ENCODE measurements at places on chromosomes 2 and 18.

DNA sequence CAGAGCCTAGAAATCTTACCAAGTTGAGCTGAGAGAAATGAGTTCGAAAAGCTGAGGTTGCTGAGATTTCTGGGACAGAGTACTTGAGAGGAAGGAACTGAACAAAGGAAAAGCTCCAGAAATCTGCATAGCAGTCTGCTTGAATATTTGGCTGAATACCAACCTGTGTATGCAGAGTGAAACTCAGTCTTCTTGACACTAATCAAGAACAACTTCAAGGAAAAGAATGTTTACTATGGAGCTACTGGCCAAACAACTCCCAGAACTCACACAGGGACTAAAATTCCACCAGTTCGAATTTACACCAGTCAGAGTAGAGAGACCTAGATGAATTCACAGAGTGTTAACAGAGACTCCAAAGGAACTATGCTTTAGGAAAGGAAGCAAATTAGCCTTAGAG lies 66.5 kb downstream of the USP37 start:
- DNase-seq: no peak

DNA sequence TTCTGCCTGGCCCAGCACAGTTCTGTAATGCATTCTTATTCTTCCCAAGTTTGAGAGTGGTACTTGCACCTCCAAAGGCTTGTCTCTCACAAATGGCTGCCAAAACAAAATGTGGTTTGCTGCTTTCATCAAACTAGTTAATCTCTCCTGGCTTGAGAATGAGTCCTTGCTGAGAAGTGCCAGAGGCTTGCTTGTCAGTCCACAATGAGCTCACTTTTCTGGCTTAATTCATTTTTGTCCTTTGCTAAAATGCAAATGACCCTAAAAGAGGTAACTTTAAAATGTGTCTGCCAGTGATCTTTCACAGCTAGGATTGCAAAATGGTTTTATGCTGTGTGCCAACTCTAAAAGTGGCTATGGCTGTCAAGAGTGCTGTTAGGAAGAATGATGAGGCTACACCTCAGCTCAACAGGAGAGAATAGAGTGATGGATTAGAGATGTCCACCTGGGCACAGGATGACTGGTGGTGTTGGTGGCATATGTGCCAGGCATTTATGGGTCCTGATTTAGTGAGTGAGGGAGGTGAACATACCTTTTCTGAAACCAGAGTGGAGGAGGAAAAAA lies 291.2 kb upstream of the HNMT start:
- DNase-seq: no peak

DNA sequence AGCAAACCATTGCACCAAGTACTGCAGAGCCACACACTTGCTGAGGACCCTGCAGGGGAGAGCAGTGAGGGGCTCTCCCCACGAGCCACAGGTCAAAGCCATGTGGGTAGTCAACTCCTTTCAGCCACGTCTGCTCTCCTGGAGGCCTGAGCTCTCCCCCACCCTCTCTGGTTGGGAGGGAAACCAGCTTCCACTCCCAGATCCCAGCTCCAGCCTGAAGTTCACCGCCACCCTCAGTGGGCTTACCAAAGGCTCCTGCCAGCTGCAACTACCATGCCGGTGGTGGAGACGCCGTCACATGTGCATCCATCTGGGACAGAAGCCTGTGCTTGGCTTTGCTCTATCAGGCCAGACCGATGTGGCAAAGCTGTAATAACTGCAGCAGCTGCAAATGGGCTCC lies 521.5 kb upstream of the RAB6C start:
- DNase-seq: no peak

GRCh38 chr18:32610176-32610575 lies 139.5 kb upstream of the GAREM1 start:
- no peak for DNase-seq

DNA sequence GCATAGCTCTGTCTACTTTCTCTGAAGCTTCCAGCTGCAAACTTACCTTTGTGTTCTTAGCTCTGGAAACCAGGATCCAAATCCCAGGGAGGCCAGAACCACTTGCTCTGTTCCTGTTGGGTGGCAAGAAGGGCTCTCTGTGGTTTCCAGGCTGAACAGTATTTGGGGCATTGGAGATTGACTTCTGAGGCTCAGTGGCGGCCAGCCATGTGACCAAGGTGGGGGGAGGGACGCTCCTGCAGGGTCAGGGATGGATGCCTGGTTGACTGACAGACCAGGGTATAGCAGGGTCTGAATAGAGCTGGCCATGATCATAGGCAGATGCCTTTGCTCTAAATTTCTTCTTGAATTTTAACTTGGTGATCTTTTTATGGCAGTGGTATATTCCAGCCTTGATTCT lies 15.1 kb downstream of the SLC4A5 start:
- DNase-seq: no peak

DNA sequence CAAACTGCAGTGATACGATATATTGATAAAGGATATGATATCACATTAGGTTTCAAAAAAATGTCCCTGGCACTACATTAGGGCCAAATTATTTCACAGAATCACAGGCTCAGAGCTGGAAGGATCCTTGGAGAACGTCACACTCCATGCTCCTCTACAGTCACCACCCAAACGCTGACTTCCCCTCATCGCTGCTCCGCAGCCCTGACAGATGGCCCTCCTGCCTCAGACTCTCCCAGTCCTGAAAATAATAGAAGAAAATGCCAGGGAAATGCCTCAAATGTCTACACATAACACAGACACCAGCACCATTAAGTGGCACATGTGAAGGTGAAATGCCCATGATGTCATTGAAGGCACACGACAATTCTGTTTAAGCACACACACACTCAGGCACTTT lies 72.0 kb downstream of the ZNF521 start:
- no peak for DNase-seq

DNA sequence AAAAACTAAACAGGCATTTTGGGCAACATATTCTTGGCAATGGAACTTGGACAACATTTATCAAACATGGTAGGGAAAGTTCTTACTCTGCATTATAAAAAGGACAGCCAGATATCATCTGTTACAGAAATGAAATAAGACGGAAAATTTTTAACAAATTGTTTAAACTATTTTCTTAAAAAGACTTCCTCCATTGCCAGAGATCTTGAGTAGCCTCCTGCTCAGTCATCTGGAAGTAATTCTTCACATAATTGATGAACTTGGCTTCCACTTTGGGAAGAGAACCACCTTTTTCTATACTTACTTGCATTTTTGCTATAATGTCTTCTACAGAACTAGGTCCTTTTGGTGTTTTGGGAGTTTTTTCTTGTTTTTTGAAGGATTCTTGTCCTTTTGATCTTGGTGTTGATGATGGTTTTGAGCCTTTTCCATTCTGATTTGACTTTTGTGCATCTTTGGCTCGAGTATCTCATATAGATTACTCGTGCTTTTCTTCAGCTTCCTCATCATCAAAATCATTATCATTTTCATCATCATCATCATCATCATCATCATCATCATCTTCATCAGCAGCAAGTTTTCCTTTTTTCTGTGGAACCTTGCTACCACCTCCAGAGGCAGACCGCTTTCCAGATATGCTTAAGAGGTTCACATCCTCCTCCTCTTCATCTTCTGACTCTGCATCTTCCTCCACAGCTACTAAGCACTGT lies 66.2 kb downstream of the CD28 start:
- DNase-seq: no peak

GRCh38 chr2:122077771-122078170 lies 322.3 kb downstream of the TSN start:
- DNase-seq: no peak

DNA sequence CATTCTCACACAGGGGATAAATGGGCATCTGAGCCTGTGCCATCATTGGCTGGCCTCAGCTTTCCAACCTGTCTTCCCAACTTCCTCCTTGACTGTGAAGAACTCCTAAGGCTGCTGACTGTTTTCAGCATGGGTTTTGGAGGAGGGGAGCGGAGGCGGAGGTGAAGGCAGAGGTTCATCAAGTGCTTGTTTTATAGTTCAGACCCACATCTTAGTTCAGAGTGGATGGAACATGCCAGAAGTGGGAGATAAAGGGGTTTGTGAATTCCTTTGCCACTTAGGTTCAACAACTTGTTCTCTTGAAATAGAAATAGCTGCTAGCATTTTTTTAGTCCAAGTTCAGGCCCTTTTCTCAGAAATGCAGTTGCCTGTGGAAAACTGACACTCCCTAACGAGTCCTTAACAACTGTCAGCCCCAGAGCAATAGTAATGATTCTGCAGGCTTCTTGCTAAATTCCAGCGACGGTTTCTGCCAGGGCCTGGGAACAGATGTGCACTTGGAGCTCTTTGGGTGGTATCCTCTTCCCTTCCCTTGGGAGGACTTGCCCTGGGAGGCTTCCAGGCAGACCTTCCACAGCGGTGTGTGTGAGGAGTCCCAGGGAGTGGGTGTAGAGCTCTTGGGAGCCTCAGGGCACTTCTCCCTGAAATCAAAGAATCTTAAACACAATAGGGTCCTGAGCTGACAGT lies 30.1 kb upstream of the ITGA6 start:
- no peak for DNase-seq

- DNase-seq: no peak
These were observed 128.8 kb upstream of the SESTD1 start for GRCh38 chr2:179393481-179393880.

- DNase-seq: no peak
These were observed 38.1 kb upstream of the NTSR2 start for GRCh38 chr2:11708106-11708505.

- no peak for DNase-seq
These were observed 69.3 kb upstream of the SNTG2 start for GRCh38 chr2:881204-881918.

GRCh38 chr18:58335223-58335622 lies 291.2 kb downstream of the NEDD4L start:
- DNase-seq: no peak

All from activated naive CD4-positive, alpha-beta T cell treated with Interleukin-2 at 50 U/mL for 16 hours (primary cell).